ENCODE measurements at places on chromosomes 7 and 10.

GRCh38 chr7:96131525-96131924 is 190.4 kb downstream of the SLC25A13 start:
- no peak for DNase-seq

- DNase-seq: no peak
Observed at GRCh38 chr7:37287131-37287855, 161.4 kb downstream of the ELMO1 start.

DNA sequence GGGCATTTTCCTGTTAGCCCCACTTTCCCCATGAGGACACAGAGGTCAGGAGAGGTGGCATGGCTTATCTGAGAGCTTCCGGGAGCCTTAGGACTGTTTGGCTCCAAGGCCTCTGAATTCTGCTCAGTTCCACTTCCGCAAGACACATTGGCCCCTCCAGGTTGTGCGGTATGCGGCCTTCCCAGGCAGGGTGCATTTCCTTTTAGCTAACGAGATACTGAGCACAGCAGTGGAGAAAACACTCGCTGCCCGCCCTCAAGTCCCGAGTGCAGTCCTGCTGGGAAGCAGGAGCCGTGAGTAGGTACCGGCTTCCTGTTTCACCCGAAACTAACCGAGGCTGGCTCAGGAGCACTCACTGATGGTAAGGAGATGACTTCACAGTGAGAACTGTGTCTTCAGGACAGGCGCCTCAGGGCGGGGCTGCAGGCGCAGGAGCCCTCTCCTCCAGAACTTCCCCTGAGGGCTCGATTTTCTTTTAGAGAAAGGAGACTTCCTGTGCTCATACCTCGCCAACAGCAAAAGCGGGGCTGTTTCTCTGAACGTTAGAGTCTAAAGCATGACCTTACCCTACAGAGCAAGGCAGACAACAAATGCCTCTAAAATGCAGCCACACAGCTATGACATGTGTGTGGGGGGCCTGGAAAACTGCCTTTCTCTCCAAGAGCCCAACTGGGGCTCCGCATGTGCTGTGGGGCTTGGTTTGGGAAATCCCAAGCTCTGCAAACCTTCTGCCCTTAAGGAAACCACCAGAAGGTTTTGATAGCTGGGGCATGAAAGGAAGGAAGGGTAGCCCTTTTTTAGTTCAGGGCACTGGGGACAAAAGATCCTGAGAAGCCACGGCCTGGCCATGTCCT is 25.9 kb downstream of the RGS10 start:
- DNase-seq: no peak

DNA sequence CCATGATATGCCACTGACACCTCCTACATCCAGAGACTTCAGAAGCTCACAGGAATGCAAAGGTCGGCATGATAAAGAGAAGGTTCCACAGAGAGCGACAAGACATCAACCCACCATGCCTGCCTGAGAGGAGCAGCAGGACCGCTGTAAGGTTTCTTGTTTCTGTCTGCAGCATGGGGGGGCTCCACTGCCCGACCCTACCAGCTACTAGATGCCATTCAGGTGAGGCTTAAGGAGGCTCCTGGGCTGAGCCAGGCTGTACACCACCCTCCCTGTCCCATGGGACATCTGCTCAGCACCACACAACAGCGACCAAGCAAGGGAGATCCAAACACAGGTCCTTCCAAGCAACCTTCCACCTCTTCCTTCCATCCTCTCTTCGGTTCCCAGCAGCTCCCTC is 234.6 kb downstream of the TNS3 start:
- no peak for DNase-seq

DNA sequence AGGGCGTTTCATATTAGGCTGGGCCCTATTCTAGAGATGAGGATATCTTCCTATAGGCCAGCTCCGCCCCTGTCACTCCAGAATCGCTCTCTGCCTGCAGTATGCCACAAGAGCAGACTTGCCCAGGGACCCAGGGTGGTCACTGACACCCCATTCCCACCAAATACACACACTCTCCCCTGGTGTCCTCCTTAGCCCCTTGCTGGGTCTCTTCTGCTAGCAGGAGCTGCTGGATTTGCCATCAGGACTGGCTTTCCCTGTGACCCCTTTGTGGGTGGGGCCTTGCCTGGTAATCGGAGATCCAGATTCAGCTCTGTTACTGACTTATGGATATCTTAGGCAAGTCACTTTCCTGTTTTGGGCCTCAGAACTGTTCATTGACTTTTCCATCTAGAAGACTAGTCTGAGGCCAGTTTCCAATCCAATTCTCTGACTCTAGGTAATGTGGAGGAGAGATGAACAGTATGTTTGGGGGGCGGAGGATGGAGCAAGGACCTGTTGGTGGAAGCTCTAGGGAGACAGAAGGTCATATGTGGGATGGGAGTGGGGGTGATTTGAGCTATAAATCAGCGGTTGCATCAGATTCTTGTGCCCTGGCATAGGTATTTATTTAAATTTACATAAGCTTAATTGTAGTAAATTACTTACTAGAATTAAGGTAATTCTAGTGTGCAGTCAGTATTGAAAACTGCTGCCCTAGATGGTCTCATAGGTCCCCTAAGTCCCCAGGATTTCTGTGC is 1.6 kb downstream of the TSPAN15 start:
- DNase-seq: no peak

GRCh38 chr10:110642204-110643034 is 1.7 kb upstream of the RBM20 start:
- DNase-seq: no peak

DNA sequence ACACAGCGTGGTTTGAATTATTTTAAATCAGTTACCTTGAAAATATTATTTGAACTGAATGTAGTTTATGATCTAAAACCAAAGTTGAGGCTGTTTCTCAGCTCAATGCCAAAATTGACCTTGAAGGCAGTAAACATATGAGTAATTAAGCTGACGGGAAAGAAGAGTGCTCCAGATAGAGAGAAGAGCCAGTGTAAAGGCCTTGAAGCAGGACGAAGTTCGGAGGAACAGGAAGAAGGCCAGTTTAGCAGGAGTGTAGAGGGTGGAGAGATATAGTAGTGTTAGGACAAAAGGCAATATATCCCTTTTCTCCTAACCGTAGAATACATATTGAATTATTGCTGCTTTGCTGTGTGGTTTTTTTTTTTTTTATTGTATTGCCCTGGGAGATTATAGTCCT is 63.2 kb downstream of the CYP51A1 start:
- DNase-seq: no peak

- DNase-seq: peak; percentile 65
Observed at GRCh38 chr10:128078136-128078969, 47.9 kb downstream of the MKI67 start.

GRCh38 chr7:114879554-114879953 is 42.3 kb upstream of the MDFIC start:
- DNase-seq: no peak

DNA sequence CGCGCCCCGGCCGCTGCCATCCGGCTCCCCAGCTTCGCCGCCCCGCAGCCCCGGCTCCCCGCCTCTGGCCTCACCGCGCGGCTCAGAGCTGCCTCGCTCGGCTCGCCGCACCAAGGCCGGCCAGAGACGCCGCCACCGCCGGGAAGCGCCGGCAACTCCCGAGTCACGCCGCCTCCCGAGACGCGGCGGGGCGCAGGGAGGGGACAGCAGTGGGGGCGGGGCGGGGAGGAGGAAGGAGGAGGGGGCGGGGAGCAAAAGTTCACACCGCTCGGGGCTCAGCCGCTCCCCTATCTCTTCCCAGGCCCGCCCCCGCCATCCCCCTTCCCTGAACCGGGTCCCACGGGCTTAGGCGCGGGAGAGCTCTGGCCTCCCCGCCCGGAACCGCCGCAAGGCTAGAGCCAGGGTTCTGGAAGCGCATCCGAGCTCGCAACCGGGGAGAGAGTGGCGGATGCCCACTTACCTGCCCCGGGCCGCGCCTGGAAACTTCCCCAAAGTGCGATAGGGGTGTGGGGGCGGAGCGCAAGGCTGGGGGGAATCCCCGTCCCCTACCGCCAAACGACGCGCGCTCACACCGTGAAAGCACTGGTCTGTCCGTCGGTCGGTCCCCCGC is 1.0 kb downstream of the CHST15 start:
- DNase-seq: peak; percentile 51

DNA sequence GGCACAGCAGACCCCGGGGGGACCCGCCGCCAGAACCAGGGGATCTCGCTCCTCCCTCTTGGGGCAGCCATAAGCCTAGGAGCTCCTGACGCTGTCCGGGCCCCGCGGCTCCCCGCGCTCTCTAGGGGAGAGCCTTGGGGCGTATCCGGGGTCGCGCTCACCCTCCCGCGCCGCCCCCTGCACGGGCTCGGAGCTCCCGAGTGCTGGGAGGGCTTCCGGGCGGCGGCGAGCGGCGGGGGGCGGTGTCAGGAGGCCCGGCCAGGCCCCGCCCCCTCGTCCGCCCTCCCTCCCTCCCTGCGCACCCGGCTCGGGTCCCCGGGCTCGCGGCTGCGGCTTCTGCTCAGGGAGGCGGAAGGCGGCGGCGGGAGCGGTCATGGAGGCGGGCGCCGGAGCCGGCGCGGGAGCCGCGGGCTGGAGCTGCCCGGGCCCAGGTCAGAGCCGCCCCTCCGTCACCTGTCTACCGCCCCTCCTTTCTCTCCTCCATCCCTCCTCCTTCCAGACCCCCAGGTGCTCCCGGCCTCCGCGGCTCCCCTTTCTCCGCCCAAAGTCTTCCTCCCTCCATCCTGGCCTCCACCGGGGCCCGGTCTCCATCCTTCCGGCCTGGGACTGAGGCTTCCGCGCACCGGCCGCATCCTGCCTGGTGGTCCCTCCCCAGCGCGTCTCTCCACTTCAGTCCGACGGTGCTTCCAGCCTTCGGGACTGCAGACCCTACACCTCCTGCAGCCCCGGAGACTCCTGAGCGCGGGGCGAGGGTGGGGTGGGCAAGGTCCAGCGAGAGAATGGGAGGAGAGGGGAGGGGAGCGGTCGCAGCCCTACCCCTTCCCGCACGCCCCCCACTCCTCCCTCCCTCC is at the start of gene CCDC136:
TSS of gene CCDC136 (plus strand) at position 848 of the 851 bp plus-strand sequence. CDS start 444 bp downstream, outside the sequence.
- DNase-seq: peak; percentile 84
